ENCODE measurements at places on chromosomes 13 and 19.

- no peak for DNase-seq
These were observed 12.4 kb upstream of the ELAVL1 start for GRCh38 chr19:8017808-8018207.

- no peak for DNase-seq
These were observed 6.3 kb downstream of the GPR108 start for GRCh38 chr19:6730941-6731670.

GRCh38 chr13:36046672-36047071 lies 84.5 kb downstream of the DCLK1 start:
- no peak for DNase-seq

GRCh38 chr19:44856421-44857083 lies 10.5 kb downstream of the NECTIN2 start:
- DNase-seq, result no peak

GRCh38 chr13:85535316-85536084 lies 263.7 kb downstream of the SLITRK6 start:
- DNase-seq, result no peak

GRCh38 chr19:16801600-16802013 lies 27.6 kb upstream of the SIN3B start:
- no peak for DNase-seq

DNA sequence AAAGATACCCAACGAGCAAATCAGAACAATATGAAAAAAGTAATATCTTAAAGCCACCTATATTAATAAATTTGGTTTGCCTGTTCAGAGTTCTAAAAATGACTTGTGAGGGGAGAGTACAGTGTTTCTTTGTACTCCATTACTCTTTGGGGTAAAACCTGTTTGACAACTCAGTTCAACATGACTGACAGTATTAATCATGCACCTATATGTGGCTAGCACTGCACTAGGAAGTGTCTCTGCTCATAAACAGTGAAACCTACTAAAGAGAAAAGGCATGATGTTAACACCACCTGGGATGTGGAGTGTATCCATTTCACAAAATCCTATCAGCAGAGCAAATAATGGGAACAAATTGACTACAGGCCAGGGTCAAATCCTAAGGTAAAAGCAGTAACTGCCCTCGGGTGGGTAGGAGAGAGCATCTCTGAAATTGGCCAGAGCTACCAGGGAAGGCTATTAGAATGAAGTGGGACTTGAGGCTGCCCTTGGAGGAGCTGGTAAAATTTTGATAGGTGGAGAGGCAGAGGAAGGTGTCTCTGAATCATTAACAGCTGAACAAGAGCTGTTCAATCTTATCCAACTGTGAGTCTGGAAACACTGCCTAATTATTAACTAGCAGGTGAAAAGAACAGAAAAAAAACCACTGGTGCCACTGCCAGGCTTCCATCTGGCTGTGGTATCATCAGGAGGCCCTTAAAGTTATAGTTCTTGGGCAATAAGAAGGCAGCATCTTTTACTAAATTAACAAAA lies 365.1 kb downstream of the DNAJC15 start:
- no peak for DNase-seq

GRCh38 chr19:47231215-47232054 lies 436 bp upstream of the BBC3 start:
- DNase-seq, result peak; percentile 84

- DNase-seq, result no peak
These were observed 6.7 kb downstream of the KCNJ14 start for GRCh38 chr19:48461982-48462655.
